Mucosa of gallbladder (tissue), 1 donor: ENCODE measurements at places on chromosomes 3 and 15. TPM values are rescaled to one million over a fixed set of nuclear protein-coding genes. Genes with fewer than 3 reads are reported as not detected.

Gene GP5
- 0.17 TPM for total RNA-seq

DNA sequence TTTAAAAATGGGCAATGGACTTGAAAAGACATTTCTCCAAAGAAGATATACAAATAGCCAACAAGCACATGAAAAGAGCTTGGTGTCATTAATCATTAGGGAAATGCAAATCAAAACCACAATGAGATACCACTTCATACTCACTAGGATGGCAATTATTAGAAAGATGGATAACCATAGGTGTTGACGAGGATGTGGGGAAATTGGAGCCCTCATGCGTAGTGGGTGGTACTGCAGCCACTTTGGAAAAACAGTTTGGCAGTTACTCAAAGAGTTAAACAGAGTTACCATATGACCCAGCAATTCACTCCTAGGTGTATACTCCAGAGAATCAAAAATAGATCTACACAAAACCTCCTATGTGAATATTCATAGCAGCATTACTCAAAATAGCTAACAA, 27.4 kb downstream of the RPLP1 start:
- DNase-seq = no peak

Gene SLC2A2
- 22.4 TPM for total RNA-seq

DNA sequence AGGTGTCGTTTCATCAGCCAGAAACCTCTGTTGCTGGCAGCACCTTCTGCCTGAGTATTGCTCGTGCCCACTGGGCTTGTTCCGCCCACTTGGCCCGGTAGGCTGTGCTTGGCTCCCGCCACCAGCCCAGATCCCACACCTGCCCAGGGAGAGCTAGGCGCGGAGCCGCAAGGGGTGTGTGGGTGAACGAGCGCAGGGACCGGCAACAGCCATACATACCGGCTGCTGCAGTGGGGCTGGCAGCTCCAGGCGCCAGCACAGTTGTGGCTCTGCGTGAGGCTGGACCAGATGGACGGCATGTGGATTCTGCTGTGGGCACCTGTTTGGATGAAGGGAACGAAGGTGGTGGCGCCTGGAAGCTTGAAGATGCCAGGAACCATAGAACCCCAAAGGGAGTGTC, 331.5 kb upstream of the MCTP2 start:
- DNase-seq = no peak

Gene WDR93
- total RNA-seq = 0.49 TPM
